ENCODE measurements at places on chromosomes 7 and 10.

DNA sequence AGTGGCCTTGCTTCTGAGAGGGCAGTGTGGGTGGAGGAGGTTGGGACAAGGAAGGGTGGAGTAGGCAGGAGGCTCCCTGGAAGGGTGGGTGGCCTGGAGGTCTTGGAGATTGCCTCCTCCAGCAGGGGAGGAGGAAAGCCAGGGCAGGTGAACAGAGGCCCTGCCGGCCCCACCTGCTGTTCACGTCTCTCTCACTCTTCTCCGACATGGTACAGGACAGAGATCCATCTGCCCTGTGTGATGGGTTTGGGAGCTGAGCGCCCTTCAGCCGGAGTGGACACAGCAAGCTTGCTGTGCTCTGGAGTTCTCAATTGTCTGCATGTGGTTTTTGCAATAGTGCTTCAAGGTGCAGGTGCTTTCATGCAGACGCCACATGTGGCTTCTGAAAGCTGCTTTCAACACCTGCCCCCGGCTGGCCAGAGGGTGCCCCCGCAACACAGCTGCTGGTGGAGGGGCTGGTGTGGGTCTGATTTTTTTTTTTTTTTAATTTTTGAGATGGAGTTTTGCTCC is 82.8 kb upstream of the GNA12 start:
- DNase-seq: peak; percentile 2

DNA sequence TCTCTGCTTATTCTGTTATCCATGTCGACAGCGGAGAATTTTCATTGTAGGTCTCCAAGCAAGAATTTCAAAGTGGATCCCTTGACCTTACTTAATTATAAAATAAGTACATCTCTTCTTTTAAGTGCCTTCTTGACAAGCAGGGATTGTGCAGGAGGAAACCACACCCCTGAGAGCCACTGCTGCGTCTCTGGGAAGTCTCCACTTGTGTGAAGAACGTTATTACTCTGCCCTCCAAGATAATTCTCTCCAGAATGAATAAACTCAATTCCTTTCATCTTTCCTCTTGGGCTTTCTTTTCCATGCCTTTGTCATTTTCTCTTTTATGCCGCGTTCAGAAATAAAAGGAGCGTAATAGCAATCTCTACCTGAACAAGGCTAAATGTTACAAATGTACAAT is 1030.9 kb upstream of the LRRTM3 start:
- DNase-seq: no peak

DNA sequence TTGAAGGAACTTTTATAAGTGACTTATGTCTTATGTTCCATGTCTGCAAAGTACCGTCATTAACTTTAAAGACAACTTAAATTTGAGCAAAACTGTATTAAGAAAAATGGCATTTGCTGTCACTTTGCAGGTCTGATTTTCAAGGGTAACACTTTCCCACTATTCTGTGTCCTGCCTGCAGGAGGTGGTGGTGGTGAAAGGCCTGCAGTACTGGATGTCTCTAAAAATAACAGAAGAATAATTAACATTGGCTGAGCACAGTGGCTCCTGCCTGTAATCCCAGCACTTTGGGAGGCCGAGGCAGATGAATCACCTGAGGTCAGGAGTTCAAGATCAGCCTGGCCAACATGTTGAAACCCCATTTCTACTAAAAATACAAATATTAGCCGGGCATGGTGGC is 13.2 kb upstream of the PTER start:
- DNase-seq: no peak

- DNase-seq: no peak
Observed at GRCh38 chr7:105577251-105577650, 4.0 kb downstream of the EFCAB10 start.

DNA sequence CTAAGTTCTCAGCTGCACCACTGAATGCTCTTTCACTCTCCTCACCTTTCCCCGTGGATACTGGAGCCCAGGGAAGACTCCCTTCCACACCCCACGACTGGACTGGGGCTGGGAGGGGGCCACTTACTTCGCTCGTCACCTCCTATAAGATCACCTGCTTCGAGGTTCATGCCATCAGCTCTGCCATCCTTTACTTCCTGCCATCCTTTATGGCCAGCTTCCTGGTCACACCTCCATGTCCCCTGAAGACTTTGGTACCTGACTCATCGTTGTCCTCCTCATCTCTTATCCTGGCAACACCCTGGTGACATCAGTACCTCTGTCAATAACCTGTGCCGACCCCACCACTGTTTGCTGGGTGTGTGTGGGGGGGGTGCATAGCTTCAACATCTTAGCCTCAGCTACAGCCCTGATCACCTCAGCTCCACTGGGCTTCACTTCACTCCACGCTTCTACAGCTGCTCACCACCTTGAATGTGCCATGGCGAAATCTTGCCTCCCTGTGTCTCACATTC is 8.7 kb upstream of the VDAC2 start:
- no peak for DNase-seq

DNA sequence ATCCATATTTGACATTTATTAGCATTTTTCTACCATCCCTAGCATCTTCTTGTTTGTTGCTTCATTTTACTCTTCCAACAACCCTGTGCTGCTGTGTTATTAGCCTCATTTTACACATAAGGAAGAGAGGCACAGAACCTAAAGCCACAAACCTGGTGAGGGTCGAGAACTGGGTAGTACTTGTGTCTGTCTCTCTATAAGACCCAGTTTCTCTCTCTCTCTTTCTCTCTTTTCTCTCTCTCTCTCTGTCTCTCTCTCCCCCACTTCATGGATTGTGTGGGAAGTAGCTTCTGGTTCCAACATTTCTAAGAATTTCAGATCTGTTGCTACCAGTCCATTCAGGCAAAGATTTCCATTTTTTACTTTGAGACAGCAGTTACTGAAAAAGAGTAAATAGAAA is 1.4 kb upstream of the FRA10AC1 start:
- no peak for DNase-seq

DNA sequence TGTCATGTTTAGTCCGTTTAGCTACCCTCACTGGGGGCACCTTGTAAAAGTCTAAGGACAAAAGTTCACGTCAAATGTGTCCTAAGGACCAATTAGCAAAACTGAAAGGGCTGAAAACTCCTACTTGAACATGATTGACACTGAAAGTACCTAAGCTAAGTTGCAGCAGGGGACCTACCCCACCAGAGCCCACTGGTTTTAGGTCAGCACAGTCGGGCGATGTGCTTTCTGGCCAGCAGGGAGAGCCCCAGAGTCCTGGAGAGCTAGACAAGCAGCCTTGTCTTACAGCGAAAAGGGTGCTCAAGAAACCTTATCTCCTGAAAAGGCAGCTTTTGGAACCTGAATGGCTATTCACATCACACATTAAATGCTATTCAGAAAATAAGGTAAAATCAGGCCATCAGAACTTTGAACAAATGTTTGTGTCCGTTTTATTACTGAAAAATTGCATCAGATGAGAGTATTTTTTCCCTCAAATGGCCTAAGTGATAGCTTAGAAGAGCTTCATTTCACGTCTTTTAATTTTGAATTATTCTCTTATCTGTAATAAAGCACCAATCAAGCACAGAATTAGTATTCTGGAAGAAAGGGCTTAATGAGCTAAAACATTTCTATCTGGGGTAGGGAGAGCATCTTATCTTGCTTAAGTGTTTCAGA is 52.2 kb upstream of the MKI67 start:
- DNase-seq: peak; percentile 59

DNA sequence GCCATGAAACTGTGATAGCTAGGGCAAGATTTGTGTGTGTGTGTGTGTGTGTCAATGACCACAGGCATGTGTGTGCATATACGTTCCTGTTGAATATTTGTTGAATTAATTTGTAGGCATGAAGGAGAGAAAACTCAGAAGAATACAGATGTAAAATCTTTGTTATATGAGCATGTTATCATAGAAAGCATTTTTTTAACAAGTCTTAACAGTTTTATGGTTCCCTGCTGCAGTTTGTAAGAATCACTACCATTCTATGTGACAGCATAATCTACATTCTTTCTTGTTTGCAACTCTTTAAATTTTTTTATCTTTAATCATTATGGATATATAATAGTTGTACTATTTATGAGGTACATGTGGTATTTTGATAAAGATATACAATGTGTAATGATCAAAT is 130.3 kb downstream of the CD36 start:
- no peak for DNase-seq

DNA sequence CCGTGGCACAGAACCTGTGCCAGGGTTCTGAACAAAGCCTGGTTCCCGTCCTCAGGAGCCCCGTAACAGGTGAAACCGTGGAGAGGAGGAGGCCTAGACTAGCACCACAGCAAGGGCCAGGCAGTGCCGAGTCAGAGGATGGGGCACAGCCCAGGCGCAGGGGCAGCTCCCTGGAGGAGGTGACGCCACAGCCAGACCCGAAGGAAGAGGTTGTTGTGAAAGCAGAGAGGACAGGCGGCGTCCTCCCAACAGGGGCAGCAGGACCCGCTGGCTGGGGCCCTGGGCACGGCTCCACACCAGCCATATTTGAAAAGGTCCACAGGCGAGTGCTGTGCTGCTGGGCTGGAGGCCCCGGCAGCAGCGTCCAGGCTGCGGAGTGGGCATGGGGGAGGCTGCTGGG is 25.7 kb downstream of the DAGLB start:
- no peak for DNase-seq

DNA sequence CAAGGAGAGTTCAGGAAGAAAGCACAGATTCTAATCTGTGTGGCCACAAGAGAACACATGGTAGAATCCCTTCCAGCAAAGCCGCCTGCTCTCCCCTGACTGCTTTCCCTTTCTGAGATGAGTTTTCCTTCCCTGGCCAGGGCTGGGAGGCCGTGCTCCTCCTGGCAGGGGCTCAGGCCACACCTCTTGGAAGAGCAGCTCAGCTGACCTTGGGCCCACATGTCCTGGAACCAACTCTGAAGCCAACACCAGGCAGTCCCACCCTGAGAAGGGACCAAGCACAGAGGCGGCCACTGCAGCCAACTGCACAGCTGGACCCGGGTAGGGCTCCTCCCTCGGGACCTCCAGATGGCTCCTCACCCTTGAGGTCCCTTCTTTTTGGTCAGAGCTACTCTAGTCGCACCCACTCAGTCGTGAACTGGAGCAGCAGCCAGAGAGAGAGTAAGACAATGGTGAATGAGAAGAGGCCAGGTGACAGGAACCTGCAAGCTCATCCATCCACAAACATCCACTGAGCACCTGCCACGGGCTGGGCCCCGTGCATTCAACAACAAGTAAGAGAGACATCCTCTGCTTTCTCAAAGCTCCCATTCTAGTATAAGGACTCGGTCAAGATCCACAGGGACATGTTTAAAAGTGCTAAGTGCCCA is 40.3 kb downstream of the FAM53B start:
- DNase-seq: no peak

- DNase-seq: no peak
Observed at GRCh38 chr10:59284118-59284975, 78.0 kb downstream of the FAM13C start.

- DNase-seq: peak; percentile 45
Observed at GRCh38 chr10:110005719-110006118, 2.1 kb upstream of the ADD3 start.

DNA sequence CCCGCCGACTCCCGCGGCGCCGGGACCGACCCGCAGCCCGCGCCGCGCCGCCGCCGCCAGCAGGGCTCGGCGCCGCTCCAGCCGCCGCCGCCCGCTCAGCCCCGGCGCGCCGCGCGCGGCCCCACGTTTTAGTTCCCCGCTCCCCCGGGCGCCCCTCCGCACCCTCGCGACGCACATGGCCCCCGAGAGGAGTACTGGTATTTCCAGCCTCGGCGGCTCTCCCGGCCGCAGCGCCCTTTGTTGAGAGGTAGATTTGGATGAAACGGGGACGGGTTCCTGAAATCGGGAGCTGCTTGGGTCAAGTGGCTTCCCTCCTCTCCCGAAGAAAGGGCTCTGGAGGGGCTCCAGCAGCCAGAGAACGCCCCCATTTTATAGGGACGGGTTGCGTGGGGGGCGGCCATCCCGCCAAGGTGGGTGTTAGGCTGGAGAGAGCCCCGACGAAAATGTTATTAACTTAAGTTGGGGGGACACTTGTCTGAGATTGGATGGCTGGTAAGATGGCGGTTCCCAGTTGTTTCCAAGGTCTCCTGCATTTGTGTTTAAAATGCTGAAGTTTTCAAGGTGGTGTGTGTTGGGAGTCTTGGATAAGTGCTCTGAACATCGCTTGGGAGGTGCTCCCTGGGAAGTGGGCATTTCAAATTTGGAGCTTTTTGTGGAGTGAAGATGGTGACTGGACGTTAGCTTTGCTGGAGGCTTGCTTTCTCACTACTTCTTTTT is 1.2 kb downstream of the BMI1 start:
- DNase-seq: peak; percentile 53

- no peak for DNase-seq
Observed at GRCh38 chr7:32406386-32406785, 83.8 kb downstream of the LSM5 start.

GRCh38 chr10:5317547-5318107 is 47.1 kb upstream of the UCN3 start:
- DNase-seq: peak; percentile 84

DNA sequence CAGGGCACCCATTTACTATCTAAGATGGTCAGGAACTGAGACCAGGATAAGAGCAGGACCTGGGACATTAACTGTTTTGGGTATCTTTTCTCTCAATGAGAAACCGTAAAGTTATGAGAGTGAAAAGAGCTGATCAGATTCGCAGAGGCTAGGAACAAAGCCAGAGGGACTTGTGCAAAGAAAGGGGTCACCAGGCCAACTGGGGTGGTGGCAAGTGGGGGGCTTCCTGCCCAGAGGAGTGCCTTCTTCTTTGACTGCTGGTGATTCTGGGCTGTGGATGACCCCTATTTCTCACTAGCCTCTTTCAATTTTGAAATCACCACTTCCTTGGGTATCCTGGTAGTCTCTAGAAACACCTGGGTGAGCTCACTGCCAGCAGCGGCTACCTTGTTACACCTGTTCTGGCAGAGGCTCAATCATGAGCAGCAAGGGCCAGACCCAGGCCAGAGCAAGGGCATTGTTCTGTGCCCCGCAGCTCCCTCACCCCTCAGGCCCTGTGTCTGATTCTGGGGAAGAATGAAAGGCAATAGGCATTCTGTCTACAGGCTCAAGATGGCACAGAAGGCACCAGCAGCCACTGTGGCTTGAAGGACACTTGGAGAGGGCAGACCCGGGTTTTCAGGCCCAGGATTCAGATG is 999 bp downstream of the SFTPD start:
- DNase-seq: no peak

DNA sequence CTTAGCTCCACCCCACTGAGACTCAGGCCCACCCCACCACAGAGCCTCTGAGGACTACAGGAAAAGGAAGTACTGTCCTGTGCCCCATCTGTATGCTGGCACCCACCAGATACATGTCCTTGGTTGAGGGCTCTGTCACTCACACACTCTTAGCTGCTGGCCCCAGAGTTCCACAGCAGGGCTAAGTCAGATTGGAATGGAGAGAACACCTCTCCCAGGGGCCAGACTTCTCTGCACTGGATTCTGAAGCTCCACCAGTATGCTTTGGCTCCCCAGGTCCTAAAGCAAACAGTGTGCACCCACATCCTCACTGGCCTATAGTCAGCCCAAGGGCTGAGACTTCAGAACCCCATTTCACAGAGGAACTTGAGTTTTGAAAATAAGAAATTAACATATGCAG is 103.2 kb upstream of the PPP2R2D start:
- DNase-seq: no peak

GRCh38 chr7:155885167-155886155 is 73.2 kb upstream of the SHH start:
- no peak for DNase-seq

DNA sequence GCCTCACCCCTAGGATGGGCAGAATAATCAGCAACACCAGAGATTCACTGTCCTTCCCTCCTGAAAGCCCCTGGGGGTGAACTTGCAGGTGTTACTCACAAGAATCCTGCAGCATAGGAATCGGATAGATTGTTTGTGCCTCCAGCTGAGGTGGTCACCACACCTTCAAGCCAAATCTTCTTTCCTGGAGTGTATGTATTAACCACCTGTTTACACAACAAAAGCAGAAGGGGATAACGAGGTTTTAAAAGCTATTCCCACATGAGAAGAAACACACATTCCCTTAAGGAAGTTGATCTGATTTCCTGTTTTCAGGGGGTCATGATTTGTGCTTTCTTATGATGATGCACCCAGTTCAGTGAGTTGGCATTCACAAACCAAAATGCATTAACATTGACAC is 173.8 kb upstream of the HPS1 start:
- DNase-seq: no peak

Measured in CD4-positive, alpha-beta T cell treated with Interleukin-17A for 4 hours (primary cell).